A673 (cell line): ENCODE measurements at places on chromosomes 5 and 9. TPM values are rescaled to one million over a fixed set of nuclear protein-coding genes. Genes with fewer than 3 reads are reported as not detected.

DNA sequence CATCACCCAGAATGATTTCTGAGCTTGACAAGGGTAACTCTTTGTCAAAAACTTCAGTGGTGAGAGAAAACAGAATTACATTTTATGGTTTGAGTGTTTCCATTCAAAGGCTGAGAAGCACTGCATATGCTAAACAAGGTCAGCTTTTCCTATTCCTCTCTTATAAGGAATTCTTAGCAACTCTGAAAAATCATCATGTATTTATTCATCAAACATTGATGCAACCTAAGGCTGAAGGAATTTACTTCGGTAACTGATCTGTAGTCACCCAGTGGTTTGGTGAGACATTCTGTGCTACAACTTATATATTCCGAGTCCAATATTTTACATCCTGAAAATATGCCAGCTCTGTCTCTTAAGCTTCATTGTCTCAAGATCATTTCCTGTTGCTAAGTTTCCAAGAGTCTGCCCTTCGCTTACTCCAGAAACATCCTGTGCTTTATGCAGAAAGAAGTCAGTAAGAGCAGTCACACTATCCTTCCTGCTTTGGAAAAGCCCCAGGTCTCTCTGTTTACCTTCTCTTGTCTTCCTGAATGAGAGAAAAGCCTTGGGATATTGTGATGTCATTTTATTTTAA is 176.6 kb upstream of the TBCA start:
- H3K36me3 ChIP-seq: no peaks in the 10 kb centered on the region
- peaks cover 98% of the 10 kb centered on the region for H3K27me3 ChIP-seq

DNA sequence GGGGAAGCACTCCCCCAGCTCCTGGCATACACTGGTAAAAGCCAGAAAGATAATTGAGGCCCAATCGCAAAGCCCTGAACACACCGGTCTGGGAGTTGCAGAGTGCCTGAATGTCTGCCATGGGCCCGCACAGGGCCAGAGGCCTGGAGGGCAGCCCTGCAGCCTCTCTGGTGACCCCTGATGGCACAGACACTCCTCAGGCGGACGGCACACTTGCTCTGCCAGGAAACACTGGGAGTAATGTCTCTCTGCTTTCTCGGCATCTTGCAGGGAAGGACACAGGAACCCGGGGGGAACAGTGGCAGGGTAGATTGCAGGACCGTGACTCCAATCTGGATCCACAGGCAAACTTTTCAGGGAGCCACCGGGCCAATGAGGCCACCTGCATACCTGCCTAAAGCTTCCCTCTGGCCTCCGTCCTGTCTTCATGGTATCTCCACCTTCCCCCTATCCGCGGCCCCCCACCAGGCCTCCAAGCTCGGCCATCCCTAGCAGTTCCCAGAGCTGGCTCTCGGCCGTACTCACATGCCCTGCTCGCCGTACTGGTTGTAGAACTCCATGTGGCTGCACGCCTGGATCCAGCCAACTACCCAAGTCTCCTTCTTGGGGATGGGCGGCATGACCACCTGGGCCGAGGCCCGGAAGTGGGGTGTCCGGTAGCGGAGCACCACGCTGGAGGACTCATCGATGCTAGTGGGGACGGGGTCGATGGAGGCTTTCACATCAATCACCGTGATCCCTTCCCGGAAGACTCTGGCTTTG is 797 bp downstream of the FAM78A start:
- H3K4me1 ChIP-seq: peaks cover 11% of the 10 kb centered on the region
- no peaks in the 10 kb centered on the region for H3K36me3 ChIP-seq
- no peaks in the 10 kb centered on the region for H3K27me3 ChIP-seq
- H3K27ac ChIP-seq: no peak overlapping the region

Gene ABHD17B
- 19.7 and 24.3 TPM in 2 replicates for total RNA-seq

Gene SFXN1
- 98.0 and 108 TPM in 2 replicates for total RNA-seq

- no peaks in the 10 kb centered on the region for H3K36me3 ChIP-seq
- no peak overlapping the region for H3K4me3 ChIP-seq
- H3K27me3 ChIP-seq: no peaks in the 10 kb centered on the region
- H3K27ac ChIP-seq: no peak overlapping the region
- peak; percentile 49 for DNase-seq
Measured at GRCh38 chr5:36590513-36591286, 15.7 kb upstream of the SLC1A3 start.

DNA sequence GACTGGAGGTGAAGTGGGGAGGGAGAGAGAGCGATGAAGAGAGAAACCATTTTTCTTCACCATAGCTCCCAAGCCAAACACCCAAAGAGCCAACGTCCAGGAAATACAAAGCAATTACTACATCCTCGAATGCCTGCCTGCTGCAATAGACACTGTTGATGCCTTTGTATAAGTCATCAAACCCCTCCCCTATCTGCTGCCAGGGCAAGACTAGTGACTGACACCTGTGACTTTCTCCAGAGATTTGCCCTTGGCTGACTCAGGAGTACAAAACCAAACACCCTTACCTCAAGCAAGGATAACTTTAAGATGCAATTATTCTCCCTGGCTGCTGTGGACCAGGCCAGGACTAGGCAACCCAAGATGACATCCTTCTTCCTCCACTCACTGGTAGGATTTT is 81.8 kb upstream of the RASA1 start:
- no peaks in the 10 kb centered on the region for H3K4me1 ChIP-seq
- H3K36me3 ChIP-seq: no peaks in the 10 kb centered on the region
- H3K27me3 ChIP-seq: no peaks in the 10 kb centered on the region
- no peak for DNase-seq
- H3K27ac ChIP-seq: no peak overlapping the region

GRCh38 chr9:7342229-7342628 is 457.3 kb downstream of the DMAC1 start:
- no peaks in the 10 kb centered on the region for H3K27me3 ChIP-seq
- no peak overlapping the region for H3K4me3 ChIP-seq
- H3K27ac ChIP-seq: no peak overlapping the region
- no peaks in the 10 kb centered on the region for H3K36me3 ChIP-seq
- peaks cover 5% of the 10 kb centered on the region for H3K4me1 ChIP-seq
- no peak for DNase-seq

DNA sequence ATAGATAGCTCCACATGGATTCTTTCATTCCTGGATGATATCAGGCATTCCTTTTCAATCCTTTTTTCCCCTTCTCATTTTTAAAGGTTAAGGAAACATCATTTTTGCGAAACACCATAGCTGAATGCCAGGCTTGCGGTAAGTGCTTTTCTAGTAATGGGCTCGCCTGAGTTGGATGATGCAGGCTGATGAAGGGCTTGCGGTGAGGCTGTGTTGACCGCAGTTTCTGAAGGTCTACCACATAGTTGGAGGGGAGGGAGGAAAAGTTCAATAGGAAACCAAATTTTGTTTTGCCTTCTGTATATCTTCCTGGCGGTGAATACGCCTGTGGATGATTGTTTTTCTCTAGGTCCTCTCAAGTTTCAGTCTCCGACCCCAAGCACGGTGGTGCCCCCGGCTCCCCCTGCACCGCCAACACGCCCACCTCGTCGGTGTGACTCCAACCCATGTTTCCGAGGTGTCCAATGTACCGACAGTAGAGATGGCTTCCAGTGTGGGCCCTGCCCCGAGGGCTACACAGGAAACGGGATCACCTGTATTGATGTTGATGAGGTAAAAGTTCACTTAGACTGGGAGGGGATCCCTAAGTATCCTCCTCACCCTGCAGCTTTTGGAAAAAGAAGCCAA is 24.3 kb downstream of the THBS4 start:
- H3K27me3 ChIP-seq: no peaks in the 10 kb centered on the region
- no peak for DNase-seq
- no peaks in the 10 kb centered on the region for H3K36me3 ChIP-seq
- no peaks in the 10 kb centered on the region for H3K4me1 ChIP-seq
- no peak overlapping the region for H3K27ac ChIP-seq
- H3K4me3 ChIP-seq: no peak overlapping the region

Gene FOXD4L6
- total RNA-seq: not detected in 2 replicates

Gene DNM1
- 7.6 and 11.8 TPM in 2 replicates for total RNA-seq

Gene CTXN3
- not detected in 2 replicates for total RNA-seq

DNA sequence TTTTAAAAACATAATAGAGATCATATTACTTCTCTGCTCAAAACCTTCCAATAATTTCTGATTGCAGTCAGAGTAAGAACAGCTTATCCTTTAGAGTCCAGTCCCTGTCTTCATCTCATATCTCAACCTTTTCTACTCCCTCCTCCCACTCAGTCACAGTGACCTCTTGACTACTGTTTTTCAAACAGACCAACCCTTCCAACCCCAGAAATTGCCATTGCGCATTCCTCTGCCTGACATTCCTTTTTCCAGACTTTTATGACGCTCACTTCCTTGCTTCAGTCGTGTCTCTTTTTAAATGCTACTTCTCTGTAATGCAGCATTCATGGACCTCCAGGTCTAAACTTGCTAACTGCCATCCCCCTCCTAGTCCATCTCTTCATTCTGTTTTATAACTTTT is 800.5 kb downstream of the BRINP1 start:
- no peaks in the 10 kb centered on the region for H3K36me3 ChIP-seq
- H3K4me3 ChIP-seq: no peak overlapping the region
- no peaks in the 10 kb centered on the region for H3K4me1 ChIP-seq
- no peaks in the 10 kb centered on the region for H3K27me3 ChIP-seq

DNA sequence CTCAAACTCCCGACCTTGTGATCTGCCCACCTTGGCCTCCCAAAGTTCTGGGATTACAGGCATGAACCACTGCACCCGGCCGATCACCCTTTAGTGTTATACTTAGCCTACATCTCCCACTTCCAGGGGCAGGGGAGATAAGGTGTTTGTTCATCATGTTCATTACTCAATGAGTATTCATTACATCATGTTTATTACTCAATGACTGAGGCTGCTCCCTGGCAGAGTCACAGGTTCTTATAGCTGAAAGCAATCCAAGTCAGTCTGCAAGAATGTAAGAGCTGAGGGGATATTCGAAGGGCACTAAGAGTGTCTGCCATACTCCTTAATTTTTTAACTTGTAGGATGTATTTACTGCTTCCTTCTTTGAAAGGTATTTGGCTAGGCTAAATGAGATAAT is 214.2 kb downstream of the SPATA31D1 start:
- H3K27ac ChIP-seq: no peak overlapping the region
- H3K4me1 ChIP-seq: no peaks in the 10 kb centered on the region
- no peak overlapping the region for H3K4me3 ChIP-seq
- H3K27me3 ChIP-seq: peaks cover 11% of the 10 kb centered on the region

GRCh38 chr9:103809745-103810144 is 284.4 kb upstream of the SMC2 start:
- no peak for DNase-seq
- no peak overlapping the region for H3K27ac ChIP-seq
- H3K4me1 ChIP-seq: no peaks in the 10 kb centered on the region
- H3K27me3 ChIP-seq: no peaks in the 10 kb centered on the region

GRCh38 chr5:58354827-58355226 is 105.1 kb downstream of the PLK2 start:
- DNase-seq: no peak
- no peaks in the 10 kb centered on the region for H3K27me3 ChIP-seq
- H3K36me3 ChIP-seq: no peaks in the 10 kb centered on the region
- no peak overlapping the region for H3K4me3 ChIP-seq
- no peak overlapping the region for H3K27ac ChIP-seq

DNA sequence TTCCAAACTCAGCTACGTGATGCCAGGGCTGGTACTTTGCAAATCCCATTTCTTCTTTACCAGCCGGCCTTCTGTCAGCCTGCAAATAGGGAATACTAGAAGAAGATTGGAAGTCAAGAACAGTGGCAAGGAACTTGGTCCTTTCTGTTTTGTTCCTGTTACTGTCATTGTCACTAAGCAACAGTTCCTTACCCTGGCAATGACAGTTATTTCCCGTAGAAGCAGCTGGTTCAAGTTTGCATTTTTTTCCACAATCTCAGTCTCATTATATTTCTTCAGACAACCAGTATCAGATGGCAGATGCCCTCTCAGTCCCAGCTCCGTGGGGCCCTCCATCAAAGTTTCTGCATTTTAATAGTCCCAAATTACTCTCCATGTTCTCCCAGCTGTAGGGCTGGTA is 9.1 kb upstream of the C1QTNF2 start:
- H3K27ac ChIP-seq: no peak overlapping the region
- DNase-seq: no peak
- peaks cover 4% of the 10 kb centered on the region for H3K27me3 ChIP-seq
- peaks cover 7% of the 10 kb centered on the region for H3K4me1 ChIP-seq
- no peaks in the 10 kb centered on the region for H3K36me3 ChIP-seq

DNA sequence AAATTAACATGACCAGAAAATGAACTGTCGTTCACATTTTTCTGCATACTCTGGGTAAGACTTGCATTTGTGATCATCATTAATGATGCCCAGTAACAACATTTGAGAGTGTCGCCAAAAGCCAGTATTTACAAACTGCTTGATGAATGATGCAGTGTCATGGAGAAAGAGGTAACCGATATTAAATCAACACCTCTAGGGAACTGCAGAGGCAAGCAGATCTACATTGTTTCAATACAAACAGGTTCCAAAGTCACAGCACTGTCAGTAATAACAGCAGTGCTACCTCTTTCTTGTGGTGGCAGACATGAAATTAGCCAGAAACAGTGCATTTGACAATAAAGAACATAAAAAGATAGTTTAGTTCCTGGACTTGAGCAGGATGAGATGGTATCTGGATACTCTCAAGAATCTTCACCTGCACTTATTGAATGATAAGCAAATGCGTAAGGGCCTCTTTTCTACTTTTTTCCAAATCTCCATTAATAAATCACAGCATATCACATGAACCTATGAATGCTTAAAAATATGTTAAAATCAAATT is 456.6 kb downstream of the ARHGEF28 start:
- H3K4me1 ChIP-seq: no peaks in the 10 kb centered on the region
- DNase-seq: no peak
- peaks cover 67% of the 10 kb centered on the region for H3K27me3 ChIP-seq
- H3K4me3 ChIP-seq: no peak overlapping the region
- no peak overlapping the region for H3K27ac ChIP-seq
- no peaks in the 10 kb centered on the region for H3K36me3 ChIP-seq

DNA sequence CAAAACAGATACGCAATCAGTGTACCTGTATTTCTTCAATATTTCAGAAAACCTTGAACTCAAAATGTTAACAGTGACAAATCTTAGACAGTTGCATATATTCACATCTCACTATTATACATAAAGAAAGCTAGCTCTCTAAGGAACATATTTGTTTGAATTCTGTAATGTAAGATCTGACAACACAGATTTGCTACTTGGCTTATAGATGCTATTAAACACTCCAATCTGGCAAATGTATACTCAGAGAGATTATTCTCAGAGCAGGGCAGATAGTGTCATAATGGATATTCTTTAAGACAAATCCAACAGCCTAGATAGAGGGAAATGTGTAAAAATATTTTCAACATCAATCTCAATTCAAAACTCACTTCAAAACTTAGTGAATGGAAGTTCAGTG is 794.5 kb upstream of the CDH9 start:
- no peaks in the 10 kb centered on the region for H3K4me1 ChIP-seq
- H3K27me3 ChIP-seq: no peaks in the 10 kb centered on the region
- no peaks in the 10 kb centered on the region for H3K36me3 ChIP-seq
- no peak for DNase-seq

GRCh38 chr5:126633552-126633951 is 32.8 kb downstream of the PHAX start:
- DNase-seq: no peak
- H3K27me3 ChIP-seq: no peaks in the 10 kb centered on the region
- no peaks in the 10 kb centered on the region for H3K4me1 ChIP-seq
- no peak overlapping the region for H3K4me3 ChIP-seq
